ENCODE measurements at places on chromosomes 11 and 22. TPM values are rescaled to one million over a fixed set of nuclear protein-coding genes. Genes with fewer than 3 reads are reported as not detected.

DNA sequence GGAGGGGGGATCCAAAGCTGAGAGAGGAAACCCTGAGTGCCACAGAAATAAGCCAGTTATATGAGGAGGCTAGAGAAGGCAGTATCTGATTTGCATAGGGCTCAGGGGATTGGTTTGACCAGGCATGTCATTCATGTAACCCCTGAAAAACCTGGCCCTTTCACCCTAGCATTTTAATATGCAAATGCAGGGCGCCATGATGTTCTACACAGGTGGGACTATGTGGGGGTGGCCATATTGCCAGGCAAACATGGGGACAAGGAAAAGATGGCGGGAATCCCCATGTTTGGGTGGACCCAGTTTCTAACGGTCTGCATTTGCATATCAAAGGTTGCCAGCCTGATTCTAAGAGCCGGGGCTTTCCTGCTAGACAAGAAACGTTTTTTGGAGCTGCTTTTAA lies 27.2 kb downstream of the CSF2RB start:
- no peak for DNase-seq

DNA sequence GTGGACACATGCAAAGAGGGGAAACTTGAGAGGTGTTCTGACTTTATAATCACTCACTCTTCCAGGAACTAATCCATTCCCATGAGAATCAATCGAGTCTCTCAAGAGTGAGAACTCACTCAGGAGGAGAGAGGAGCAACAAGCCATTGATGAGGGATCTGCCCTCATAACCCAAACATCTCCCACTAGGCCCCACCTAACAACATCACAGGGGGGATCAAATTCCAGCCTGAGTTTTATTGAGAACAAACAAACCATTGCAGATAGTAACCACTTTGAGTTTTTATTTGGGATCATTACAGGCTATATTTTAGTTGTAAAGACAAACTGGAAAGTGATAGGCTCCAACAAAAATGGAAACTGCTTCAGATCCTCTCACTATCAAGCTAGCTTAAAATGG lies 328.8 kb upstream of the CTSC start:
- DNase-seq, result no peak

Gene RANGAP1
- total RNA-seq, result 121 TPM

Gene OR5B21
- not detected for total RNA-seq

Gene OTOG
- total RNA-seq, result not detected
